Neuronal stem cell (in vitro differentiated cells): ENCODE measurements at places on chromosomes 7 and 10.

DNA sequence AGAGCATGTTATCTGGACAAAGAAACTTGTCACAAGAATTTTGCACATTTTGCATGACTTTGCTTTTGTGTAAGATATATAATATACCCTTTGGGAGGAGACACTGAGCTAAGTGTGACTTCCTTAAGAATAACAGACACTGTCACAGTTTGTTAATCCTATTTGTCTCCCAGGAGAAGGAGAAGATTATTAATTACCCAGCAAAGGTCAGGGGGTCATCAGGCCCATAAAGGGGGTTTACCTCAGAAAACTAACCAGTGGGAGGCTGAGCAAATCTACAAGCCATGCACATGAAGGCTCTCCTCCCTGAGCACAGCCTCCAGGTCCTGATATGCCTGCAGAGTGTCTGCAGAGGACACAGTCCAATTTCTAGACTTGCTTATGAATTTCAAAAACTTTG is 10.1 kb upstream of the MET start:
- no peak overlapping the region for H3K27ac ChIP-seq
- H3K4me1 ChIP-seq, result no peaks in the 10 kb centered on the region
- no peaks in the 10 kb centered on the region for H3K36me3 ChIP-seq
- no peak overlapping the region for H3K4me3 ChIP-seq
- DNase-seq, result no peak

- H3K4me3 ChIP-seq, result no peak overlapping the region
- no peak overlapping the region for H3K27ac ChIP-seq
- no peaks in the 10 kb centered on the region for H3K27me3 ChIP-seq
- H3K4me1 ChIP-seq, result no peaks in the 10 kb centered on the region
Measured at GRCh38 chr10:119352042-119352441, 144.7 kb downstream of the GRK5 start.

DNA sequence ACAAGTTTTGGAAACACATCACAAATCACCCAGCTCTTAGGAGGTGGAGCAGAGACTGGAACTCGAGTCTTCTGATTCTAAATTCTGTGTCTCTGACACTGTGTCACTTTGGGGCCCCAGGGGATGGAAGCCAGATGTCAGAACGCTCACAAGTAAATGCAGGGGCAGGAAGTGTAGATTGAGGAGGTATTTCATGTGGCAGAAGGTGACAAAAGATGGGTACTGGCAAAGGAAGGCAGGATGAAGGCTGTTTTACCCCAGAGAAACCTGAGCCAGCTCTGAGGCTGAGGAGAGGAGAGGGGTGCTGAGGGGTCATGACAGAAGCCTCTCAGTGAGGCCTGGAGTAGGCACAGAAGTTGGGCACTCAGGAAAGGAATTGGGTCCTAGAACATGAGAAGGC is 6.0 kb upstream of the PURB start:
- no peaks in the 10 kb centered on the region for H3K27me3 ChIP-seq
- DNase-seq, result no peak
- no peak overlapping the region for H3K27ac ChIP-seq
- H3K4me1 ChIP-seq, result no peaks in the 10 kb centered on the region
- H3K4me3 ChIP-seq, result no peak overlapping the region
- H3K36me3 ChIP-seq, result no peaks in the 10 kb centered on the region

- H3K27me3 ChIP-seq, result no peaks in the 10 kb centered on the region
- H3K4me1 ChIP-seq, result peaks cover 15% of the 10 kb centered on the region
- H3K4me3 ChIP-seq, result peak overlapping the region; percentile 49
- no peaks in the 10 kb centered on the region for H3K36me3 ChIP-seq
- peak; percentile 96 for DNase-seq
Measured at GRCh38 chr10:31677195-31678138, 251.2 kb downstream of the ARHGAP12 start.

DNA sequence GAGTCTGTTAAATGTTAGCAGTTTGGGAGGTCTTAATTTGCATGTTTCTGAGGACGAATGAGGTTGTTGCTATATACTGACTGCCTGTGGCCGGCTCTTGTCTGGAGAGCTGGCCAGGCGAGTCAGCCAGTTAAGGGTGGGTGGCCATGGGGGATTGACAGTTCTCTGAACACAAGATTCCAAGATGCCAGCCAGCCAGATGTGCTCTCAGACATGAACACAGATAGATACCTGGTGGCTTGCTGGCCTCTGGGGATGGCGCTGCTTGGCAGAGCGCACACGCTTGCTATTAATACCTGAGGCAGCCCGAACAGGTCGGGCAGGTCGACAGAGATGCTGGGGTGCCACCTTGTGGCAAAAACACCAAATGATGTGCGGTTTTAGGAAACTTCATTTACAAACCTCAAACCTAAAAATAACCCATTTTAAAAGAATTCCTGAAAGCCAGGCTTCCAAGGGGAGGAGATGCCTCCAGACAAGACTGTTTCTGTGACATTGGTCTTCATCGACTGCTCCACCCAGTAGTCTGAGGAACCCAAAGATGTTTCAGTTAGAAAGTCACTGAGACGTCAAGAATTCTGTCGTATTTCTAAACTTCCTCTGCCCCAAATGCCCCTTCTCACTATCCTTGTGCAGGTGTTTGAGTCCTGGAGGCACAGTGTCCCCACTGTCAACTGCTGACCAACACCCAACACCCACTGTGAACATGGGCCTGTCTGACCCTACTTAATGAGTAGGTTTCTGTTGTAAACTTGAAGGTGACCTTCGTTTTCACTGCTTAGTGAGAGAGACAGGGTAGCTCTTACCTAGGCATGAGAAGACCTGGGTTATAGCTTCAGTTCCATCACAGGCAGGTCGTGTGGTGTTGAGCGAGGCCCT is 123.4 kb downstream of the NT5C2 start:
- DNase-seq, result peak; percentile 42
- no peak overlapping the region for H3K27ac ChIP-seq
- no peaks in the 10 kb centered on the region for H3K4me1 ChIP-seq
- no peak overlapping the region for H3K4me3 ChIP-seq
- H3K36me3 ChIP-seq, result peaks cover 5% of the 10 kb centered on the region

GRCh38 chr7:49703881-49704280 is 69.6 kb upstream of the VWC2 start:
- no peak for DNase-seq
- no peaks in the 10 kb centered on the region for H3K36me3 ChIP-seq
- no peak overlapping the region for H3K4me3 ChIP-seq
- H3K27ac ChIP-seq, result no peak overlapping the region
- H3K27me3 ChIP-seq, result no peaks in the 10 kb centered on the region

DNA sequence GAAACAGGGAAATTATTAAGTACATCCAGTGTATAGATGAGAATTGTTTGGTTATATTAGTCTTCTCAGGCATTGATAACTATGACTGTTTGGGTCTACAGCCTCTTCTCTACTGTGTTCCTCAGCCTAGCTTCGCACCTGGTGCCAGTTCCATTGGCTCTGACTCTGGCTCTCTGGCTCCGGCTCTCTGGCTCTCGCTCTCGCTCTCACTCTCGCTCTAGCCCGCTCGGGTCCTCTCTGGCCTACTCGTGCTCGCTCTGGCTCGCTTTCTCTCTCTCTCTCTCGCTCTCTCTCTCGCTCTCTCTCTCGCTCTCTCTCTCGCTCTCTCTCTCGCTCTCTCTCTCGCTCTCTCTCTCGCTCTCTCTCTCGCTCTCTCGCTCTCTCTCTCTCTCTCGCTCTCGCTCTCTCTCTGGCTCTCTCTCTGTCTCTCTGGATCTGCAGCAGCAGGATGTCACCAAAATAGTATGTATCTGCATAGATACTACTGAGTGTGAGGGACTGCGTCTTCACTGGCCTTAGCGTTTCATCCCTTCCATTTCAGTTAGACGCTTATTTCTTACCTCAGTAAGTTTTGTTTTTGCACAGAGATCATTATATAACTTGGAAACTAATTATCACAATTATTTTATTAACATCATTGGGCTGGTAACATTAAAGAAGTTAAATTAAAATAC is 6.5 kb upstream of the SSBP1 start:
- H3K4me1 ChIP-seq, result no peaks in the 10 kb centered on the region
- H3K27ac ChIP-seq, result no peak overlapping the region
- no peak overlapping the region for H3K4me3 ChIP-seq
- H3K36me3 ChIP-seq, result no peaks in the 10 kb centered on the region

DNA sequence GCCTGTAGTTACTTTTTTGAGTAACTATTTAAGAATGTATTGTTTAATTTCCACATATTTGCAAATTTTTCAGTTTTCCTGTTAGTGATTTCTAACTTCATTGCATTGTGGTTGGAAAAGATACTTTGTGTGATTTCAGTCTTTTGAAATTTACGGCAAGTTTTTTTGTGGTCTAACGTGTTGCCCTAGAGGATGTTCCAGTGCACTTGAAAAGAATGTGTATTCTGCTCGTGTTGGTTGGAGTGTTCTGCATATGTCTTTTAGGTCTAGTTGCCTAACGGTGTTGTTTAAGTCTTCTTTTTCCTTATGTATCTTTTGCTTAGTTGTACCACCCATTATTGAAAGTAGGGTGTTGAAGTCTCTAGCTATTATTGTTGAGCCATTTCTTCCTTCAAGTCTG is 59.7 kb downstream of the LCOR start:
- no peak overlapping the region for H3K27ac ChIP-seq
- H3K36me3 ChIP-seq, result peaks cover 2% of the 10 kb centered on the region
- H3K4me3 ChIP-seq, result no peak overlapping the region

DNA sequence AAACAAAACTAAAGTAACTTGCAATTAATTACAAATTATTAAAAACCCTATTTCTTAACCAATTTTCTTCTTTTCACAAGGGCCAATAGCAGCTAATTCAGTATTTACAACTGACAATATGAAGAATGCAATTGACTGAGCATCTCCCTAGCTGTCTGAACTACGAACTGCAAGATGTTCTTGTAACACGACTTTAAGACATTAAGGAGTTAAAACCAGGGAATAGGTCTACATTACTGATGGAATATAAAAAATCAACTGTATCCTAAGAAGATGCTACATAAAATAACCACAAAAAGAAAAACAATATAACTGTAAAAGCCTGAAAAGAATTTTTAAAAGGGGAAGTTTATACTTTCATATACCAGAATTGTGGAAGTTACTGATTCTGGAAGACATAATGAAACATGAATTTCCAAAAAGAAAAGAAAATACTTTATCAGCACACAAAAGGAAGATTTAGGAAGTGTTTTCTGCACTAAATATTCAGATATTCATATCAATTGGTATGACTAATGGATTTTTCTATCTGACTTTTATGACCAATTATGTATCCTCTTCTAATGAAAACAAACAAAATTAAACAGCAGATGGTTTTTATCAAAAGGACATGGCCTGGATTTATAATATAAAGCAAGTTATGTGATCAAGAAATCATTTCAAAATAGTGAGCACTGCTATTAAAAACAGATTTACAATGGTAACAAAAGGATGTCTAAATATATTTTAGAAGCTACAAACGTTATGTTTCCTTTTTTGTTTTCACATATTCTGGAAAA is 1.6 kb downstream of the GPR22 start:
- DNase-seq, result no peak
- H3K4me3 ChIP-seq, result no peak overlapping the region
- H3K36me3 ChIP-seq, result no peaks in the 10 kb centered on the region
- H3K27ac ChIP-seq, result no peak overlapping the region

GRCh38 chr7:47881256-47881655 is 67.0 kb downstream of the PKD1L1 start:
- H3K4me3 ChIP-seq, result no peak overlapping the region
- H3K27ac ChIP-seq, result no peak overlapping the region
- H3K36me3 ChIP-seq, result no peaks in the 10 kb centered on the region
- H3K4me1 ChIP-seq, result peaks cover 6% of the 10 kb centered on the region
- H3K27me3 ChIP-seq, result no peaks in the 10 kb centered on the region
- DNase-seq, result no peak

DNA sequence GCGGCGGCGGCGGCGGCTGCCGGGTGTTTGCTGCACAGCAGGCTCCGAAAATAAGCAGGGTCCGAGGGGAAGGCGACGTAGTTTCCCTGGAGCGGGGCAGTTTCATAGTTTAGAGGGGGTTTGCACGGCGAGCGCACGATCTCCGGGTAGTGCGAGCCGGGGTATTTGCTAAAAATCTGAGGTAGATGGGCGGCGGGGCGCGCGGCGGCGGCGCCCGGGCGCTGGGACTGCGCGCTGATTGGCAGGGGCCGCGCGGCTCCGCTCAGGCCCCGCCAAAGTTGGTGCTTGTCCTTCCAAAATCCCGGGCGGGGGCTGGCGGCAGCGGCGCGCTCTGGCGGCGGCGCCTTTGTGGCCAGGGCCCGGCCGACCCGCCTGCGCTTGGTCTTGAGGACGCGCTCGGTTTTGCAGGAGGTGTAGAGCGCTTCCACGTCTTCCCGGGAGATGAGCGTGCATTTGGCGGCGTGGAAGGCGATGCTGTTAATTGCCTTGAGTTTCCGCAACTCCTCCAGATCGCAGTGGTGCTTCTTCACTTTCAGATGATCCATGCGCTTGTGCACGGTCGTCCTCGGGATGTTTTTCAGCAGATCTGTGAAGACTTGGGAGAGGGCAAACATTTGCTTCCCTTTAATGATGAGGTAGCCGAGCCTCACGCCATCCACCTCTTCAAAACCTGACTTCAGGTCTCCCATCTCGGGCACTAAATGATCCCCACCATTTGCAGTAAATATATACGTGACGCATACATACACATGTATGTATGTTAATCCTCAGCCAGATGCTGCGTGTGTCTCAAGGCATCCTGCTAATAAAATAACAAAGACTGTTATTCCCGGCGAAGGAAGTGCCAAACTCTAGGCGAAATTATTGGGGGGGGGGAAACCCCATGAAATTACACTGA is 8.1 kb downstream of the SKIDA1 start:
- H3K27ac ChIP-seq, result peak overlapping the region; percentile 96
- no peaks in the 10 kb centered on the region for H3K27me3 ChIP-seq
- H3K4me1 ChIP-seq, result peaks cover 24% of the 10 kb centered on the region
- peak overlapping the region; percentile 86 for H3K4me3 ChIP-seq

DNA sequence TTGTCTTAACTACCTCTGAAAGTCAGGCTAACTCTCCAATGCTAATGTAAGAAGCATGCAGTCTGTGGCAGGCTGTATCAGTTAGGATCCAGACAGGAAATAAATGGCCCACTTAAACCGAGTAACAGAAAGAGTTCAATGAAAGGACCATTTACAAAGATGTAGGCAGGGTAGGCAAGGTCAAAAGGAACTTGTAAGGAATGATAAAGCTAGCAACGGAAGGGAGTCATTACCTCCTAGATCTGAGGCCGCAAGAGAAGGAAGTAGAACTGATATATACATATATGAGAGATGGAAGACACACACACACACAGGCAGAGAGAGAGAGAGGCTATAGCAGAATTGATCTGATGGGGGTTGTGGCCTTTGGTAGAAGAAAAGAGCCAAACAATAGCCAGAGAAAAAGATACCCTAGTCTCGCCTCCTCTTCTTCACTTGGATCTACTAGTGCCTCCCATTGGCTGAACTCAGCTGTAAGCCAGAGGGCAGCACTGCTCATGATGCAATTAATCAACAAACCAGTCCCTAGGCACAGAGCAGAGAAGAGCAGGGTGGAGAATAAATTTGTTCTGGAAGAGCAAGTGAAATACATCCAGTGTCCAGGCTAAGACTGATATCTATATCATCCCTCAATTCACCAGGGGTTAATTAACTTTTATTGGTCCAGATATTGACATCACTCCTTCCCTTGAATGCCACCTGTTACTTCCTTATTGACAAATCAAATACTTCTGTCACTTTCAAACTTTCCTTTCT is 91.2 kb downstream of the LSMEM1 start:
- no peaks in the 10 kb centered on the region for H3K27me3 ChIP-seq
- H3K36me3 ChIP-seq, result no peaks in the 10 kb centered on the region
- H3K4me1 ChIP-seq, result no peaks in the 10 kb centered on the region
- H3K27ac ChIP-seq, result no peak overlapping the region
- H3K4me3 ChIP-seq, result no peak overlapping the region
